ENCODE measurements at places on chromosomes 2 and 18.

DNA sequence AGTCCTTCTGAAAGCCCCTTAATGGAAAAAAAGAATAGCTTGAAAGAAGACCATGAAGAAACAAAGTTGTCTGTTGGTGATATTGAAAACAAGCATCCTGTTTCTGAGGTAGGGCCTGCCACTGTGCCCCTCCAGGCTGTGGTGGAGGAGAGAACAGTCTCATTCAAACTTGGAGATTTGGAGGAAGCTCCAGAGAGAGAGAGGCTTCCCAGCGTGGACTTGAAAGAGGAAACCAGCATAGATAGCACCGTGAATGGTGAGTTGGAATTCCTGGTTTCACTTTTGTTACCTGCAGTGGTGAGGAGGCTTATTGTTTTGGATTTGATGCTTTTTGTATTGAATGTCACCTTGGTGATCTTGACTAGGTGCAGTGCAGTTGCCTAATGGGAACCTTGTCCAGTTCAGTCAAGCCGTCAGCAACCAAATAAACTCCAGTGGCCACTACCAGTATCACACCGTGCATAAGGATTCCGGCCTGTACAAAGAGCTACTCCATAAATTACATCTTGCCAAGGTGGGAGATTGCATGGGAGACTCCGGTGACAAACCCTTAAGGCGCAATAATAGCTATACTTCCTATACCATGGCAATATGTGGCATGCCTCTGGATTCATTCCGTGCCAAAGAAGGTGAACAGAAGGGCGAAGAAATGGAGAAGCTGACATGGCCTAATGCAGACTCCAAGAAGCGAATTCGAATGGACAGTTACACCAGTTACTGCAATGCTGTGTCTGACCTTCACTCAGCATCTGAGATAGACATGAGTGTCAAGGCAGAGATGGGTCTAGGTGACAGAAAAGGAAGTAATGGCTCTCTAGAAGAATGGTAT lies 13.3 kb downstream of the SLC20A1 start:
- DNase-seq = no peak

- DNase-seq = no peak
These were observed 241.3 kb downstream of the MREG start for GRCh38 chr2:215772003-215772402.

DNA sequence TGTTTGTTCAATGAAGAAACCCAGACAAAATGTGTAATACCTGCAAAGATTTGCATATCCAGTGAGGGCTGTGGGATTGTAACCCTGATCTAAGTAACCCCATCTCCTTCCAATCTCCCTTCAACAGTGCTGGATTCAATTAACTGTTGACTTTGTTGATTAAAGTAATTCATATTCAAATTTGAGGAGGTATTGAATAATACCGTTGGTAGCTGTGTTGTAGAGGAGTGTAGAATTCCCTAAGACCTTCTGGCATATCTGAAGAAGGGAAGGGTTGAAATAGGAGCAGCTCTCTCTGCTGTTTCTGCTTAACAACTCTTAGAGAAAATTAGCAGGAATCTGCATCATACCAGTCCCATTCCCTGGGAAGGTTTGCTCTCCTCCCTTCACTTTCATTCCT lies 28.2 kb downstream of the MAIP1 start:
- DNase-seq = no peak

- no peak for DNase-seq
These were observed 27.5 kb downstream of the PMAIP1 start for GRCh38 chr18:59927246-59927825.

DNA sequence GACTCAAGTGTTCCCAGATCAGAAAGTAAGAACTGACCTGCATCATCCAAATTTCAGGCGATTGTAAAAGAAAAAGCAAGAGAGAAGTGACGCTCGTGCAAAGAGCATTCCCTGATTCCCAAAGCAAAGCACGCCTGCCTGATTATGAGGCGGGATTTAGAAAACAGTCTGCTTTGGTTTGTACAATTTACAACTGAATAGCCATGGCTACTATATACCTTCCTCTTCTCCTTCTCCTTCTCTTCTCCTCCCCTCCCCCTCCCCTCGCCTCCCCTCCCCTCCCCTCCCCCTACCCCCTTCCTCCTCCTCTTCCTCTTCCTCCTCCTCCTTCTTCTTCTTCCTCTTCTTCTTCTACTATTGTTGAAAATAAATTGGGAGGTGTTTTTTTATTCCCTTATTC lies 782.9 kb downstream of the GALR1 start:
- no peak for DNase-seq

DNA sequence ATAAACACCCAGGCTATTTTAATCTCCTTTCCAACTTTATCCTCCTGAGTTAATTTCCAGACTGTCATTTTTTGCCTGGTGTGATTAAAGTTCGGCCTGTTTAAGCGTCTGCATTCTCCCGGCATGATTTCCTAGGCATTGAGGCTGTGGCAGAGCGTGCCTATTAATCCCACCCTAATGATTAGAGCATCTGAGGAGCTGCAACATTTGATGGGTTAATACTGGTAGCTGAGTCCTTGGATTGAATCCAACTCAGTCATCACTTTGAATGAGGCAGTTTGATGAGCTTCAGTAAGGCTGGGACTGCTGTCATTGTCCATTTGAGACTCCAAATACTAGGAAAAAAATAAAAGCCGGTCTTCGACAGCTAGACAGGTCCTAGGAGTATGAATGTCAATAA lies 882.5 kb downstream of the SLC4A3 start:
- no peak for DNase-seq

GRCh38 chr2:197077336-197077735 lies 150.8 kb upstream of the PGAP1 start:
- no peak for DNase-seq

DNA sequence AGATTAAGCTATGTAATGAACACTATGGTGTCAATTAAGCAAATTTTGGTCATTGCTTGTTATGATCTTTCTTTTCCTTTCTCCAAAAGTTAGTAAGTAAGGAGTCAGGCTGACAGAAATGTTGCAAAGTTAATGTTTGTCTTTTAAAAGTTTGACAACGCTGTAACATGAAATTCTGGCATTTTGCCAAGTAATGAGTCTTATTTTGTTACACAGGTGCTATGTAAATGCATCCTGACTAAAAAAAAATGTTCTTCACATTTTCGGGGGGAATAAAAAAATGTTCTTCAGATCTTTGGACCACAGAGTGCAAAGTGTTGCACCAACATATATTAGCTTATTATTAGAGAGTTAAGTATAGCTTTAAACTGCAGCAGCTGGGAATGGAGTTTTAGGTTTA lies 54.8 kb upstream of the PROKR1 start:
- DNase-seq = no peak

DNA sequence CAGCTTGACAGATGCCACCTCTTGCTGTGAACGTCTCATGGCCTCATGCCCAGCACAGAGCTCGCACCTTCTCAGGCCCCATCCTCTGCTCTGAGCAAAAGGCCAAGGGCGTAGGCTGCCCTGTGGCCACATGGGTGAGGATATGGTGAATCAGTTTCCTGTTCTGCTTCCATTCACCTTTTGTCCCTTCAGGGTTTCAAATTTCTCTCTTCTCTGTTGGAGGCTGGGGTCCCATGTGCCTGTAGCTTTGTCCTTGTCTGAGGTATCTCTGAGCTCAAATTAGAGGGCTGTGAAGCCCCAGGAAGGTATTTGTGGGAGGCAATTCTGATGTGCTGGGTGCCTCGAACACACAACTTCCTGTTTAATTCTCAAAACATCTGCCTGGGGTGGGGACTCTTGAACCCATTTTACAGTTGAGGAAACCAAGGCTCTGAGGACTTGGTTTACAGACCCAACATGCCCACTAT lies 29.0 kb downstream of the ZAP70 start:
- DNase-seq = no peak

DNA sequence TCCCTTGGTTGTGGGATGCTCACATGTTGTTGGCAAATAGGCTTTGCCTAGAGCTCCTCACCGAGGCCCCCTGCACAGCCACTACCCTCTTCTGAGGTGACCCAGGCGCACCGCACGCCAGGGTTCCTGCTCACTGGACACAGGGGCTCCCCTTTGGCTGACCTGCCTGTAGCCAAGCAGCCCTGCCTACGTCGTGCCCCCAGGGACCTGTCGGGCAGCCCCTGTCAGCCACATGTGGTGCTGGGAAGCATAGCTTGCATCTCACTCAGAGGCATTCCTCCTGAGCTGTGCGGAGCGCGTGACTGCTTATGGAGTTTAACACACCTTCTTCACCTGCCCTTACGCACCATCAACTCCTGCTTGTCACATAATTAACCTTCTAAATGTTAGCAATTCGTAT lies 116.3 kb downstream of the ZNF236 start:
- no peak for DNase-seq

- DNase-seq = no peak
These were observed 21.6 kb downstream of the METAP1D start for GRCh38 chr2:172021074-172021931.

DNA sequence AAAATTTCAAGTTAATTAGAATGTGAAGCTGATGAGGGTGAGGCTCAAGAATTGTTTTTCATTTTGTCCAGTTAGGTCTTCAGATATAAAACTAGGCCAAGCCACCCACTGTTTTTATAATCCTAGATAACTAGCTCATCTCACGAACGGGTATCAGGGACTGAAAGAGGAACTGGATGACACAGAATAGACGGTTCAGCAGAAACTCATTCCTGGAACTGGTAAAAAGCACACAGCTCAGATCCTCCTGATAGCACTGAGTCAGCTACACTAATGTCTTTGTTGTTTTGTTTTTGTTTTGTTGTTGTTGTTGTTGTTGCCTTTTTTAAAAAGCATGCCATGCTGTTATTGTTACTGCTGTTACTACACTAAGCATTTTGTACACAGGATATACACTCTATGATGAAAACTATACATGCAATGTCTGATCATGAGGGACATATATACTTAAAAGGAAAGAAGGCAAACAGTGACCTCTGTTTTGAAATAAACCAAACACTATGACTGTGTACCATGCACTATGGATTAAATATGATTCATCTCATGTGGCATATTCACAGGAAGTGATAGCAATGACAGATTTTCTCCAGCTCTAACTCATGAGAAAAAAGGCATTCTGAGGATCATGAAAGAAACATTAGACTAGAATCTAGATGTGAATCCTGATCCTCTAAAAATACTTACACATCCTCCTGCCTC lies 437.6 kb downstream of the NCKAP5 start:
- no peak for DNase-seq

- DNase-seq = no peak
These were observed 797 bp upstream of the CRIM1 start for GRCh38 chr2:36354811-36355150.

GRCh38 chr2:108220942-108221541 lies 18.7 kb upstream of the SULT1C3 start:
- no peak for DNase-seq

Data from stimulated activated CD4-positive, alpha-beta T cell treated with anti-CD3 and anti-CD28 coated beads, Interleukin-2, amount 100 ng/mL, for 4 hours (primary cell).